ENCODE measurements at places on chromosomes 1 and 21. TPM values are rescaled to one million over a fixed set of nuclear protein-coding genes. Genes with fewer than 3 reads are reported as not detected.

CFAP74 gene
- total RNA-seq = 7.6 TPM

NUP210L gene
- total RNA-seq = not detected

DNA sequence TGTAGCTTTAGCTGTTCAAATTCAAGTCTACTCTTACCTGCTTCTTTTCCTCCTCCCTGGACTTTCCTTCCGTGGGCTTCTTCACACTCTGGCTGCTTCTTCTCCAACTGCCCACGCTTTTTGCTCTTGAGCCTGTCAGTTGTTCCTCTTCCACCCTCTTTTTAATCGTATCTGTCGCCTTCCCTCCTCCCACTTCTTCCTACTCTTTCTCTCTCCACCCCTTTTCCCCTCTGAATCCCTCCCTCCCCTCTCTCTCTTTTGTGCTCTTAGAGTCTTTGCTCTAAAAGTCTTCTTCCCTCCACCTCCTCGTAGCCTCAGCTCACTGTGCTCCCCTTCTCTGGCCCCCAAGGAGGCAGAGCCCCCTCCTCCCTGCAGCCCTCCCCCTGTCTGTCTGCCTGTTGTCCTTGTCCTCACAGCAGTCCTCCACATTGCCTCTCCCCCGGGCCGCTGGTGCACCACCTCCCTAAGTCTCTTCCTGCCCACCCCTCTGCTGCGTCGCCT is 12.9 kb upstream of the GJA5 start:
- no peak for DNase-seq

ROR1 gene
- 3.7 TPM for total RNA-seq

DNA sequence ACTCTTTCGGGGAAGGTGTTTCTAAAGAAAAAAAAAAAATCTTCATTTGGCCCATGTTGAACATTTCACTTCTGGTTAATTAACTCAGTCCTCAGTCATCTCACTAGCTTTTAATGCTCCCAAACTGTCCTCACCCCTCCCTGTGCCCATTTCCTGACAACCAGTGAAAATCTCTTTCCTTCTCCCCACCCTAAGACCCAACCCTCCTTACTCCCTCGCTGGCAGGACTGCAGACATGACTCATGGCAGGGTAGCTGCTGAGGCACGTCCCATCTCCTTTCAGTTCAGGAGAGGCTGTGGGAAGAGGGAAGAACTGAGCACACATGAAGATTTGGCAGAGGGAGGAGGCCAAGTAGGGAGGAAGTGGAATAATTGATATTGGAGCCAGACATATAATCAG is 12.6 kb downstream of the PKP1 start:
- no peak for DNase-seq

Data from adrenal gland (tissue), 19 donors.